NCI-H2107 (cell line): ENCODE measurements at places on chromosomes 11 and 22.

GRCh38 chr11:43736502-43737200, 56.1 kb downstream of the HSD17B12 start:
- DNase-seq = peak; percentile 9

GRCh38 chr11:91459840-91460239, 764.8 kb upstream of the FAT3 start:
- DNase-seq = no peak

- no peak for DNase-seq
These were observed 130.5 kb downstream of the LARGE1 start for GRCh38 chr22:33789690-33790253.

DNA sequence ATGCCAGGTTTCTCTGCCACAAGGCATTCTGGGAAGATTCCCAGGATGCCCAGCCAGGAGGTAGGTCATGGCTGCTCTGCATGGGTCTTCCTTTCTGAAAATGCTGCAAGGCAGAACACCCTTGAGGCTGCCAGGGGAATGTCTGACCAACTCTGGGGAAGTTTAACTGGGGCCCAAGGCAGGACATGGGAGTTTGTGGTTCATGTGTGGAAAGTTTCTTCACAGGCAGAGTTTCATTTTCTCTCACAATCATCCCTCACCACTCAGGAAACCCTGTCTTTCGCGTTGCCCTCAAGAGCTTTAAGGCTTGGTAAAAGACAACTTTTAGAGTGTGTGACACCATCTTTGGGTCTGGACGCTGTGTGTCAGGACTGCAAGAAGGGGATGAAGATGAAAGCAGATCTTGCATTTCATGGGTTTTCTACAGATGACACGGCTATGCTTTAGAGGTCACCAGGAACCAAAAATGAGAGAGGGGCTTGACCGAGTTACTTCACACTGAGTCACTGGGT, 133.5 kb downstream of the CD44 start:
- DNase-seq = no peak

DNA sequence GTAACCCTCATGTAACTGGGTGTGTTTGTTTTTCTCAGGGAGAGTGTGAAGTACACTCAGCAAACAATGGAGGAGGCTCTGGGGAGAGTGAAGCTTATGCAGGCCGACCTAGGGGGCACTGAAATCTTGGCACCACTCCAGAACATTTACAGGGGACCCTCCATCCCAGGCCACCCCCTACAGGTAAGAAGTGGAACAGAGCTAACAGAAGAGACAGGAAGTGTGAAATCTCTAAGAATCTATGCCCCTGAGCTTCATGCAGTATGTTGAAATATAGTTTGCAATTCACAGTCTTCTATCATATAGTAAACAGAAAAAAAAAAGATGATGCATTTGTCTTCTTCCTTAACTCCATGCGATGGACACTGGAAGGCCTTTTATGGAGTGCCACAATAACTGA, 8.4 kb downstream of the VWA5A start:
- DNase-seq = no peak

- no peak for DNase-seq
These were observed 32.1 kb upstream of the PAK1 start for GRCh38 chr11:77505956-77506355.

- no peak for DNase-seq
These were observed 27.9 kb downstream of the SHANK3 start for GRCh38 chr22:50700387-50701075.

- DNase-seq = no peak
These were observed 170.9 kb upstream of the CTSC start for GRCh38 chr11:88508418-88508758.

- DNase-seq = no peak
These were observed 22.4 kb downstream of the ENTHD1 start for GRCh38 chr22:39871008-39871798.

DNA sequence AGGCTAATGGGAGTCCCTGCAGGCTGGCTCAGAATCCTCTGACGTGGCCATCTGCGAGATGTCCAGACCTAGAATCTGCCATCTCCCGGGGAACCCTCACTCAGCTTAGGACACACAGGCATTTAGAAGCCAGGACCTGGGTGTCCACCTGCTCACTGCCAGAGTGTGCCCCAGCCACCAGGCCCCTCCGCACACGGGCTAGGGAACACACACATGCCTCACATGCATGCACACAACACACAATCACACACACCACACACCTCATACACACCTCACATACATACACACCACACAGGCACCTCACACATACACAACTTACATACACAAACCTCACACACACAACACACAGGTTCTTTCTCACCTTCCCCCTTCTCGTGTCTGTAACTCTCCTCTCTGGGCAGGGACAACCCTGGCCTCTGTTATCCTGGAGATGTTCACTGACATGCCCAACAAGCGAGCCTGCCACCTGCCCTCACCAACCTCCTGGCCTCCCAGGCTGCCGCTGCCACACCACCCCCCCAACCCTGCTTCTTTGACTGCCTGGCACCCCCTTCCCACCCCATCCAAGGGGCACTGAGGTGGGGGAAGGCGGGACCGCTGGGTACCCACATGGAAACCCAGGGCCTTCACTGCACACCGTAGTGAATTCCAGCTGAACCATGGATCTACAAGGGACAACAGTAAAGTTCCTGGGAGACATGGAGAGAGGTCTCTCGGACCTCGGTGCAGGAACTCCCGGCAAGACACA, 38.1 kb downstream of the GNB1L start:
- no peak for DNase-seq
